ENCODE measurements at places on chromosomes 16 and 17. TPM values are rescaled to one million over a fixed set of nuclear protein-coding genes. Genes with fewer than 3 reads are reported as not detected.

The SLC22A31 gene
- total RNA-seq, result 0.13 TPM

The PRAC2 gene
- total RNA-seq, result not detected

The PRSS33 gene
- not detected for total RNA-seq

The IRX6 gene
- total RNA-seq, result 1.1 TPM

The ASGR1 gene
- total RNA-seq, result 0.63 TPM

The MYH8 gene
- total RNA-seq, result not detected

The TNFRSF13B gene
- not detected for total RNA-seq

The CDR2 gene
- 25.1 TPM for total RNA-seq

The G6PC3 gene
- 67.0 TPM for total RNA-seq

The CCDC78 gene
- total RNA-seq, result 1.6 TPM

The DNAI2 gene
- total RNA-seq, result not detected

The MT4 gene
- not detected for total RNA-seq

All from mesangial cell (primary cell).